Activated effector memory CD4-positive, alpha-beta T cell treated with anti-CD3 and anti-CD28 coated beads, Interleukin-2, amount 50 U/mL, for 16 hours (primary cell): ENCODE measurements at places on chromosomes 11 and 22.

GRCh38 chr11:68569357-68569756 lies 108.8 kb downstream of the PPP6R3 start:
- DNase-seq = no peak

- DNase-seq = no peak
Observed at GRCh38 chr11:123822599-123822998, 16.4 kb upstream of the OR6M1 start.

GRCh38 chr11:61007383-61007955 lies 36.0 kb downstream of the CD6 start:
- no peak for DNase-seq

GRCh38 chr22:31227186-31227585 lies 15.1 kb downstream of the LIMK2 start:
- DNase-seq = no peak

- DNase-seq = no peak
Observed at GRCh38 chr11:68021167-68021787, 9.2 kb upstream of the NDUFS8 start.

- peak; percentile 91 for DNase-seq
Observed at GRCh38 chr11:1693327-1694063, 3.5 kb upstream of the KRTAP5-6 start.

- DNase-seq = no peak
Observed at GRCh38 chr11:12518606-12519385, 141.4 kb downstream of the PARVA start.

DNA sequence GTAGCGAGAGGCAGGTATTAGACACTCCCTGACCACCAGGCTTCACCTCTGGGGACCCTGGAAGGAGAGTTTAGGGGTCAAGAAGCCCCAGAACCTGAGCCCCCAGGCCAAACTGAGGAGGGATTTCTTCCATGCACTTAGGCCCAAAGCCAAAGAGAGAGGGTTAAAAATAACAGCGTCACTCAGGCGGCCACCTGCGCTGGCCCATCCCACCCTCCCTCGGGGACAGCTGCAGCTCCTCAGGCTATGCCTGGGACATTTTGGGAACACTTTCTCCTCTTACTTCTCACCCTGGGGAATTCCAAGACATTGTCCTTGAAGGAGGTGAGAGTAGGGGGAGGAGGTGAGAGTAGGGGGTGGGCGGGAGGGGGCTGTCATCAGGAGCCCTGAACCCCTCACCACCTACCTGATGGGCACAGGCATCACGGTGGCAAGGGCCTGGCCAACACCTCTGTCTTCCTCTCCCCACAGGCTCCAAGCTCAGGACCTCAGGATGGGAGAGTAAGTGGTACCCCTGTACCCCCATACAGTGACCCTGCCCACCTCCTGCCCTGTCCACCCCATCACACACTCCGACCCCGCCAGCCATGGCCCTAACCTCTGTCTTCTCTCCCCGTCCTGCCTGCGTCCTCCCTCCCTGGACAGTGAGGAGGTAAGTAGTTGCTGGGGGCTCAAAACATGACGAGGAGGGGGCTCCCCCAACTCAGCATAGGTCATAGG lies 583 bp downstream of the TNNI2 start:
- DNase-seq = no peak

DNA sequence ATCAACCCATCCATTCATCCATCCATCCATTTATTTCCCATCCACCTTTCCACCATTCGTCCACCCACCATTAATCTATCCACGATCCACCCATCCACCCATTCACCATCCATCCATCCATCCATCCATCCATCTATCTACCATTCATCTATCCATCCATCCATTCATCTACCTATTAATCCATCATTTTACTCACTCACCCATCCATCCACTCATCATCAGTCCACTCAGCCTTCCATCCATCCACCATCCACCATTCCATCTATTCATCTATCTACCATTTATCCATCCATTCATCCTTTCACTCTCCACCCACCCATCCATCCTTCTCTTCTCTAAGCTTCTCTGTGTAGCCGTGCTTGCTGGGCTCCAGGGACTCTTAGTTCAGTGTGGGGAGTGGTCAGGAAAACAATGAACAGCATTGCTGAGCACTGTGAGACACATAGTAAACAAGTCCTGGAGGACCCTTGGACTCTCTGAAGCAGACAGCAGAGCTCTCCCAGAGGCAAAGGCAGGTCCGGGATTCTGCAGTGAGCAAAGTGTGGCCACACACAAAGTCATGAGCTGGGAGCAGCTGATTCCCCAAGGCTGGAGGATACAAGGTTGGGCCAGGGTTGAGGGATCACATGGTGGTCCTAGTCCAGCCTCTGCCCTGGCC lies 642.2 kb downstream of the BRD1 start:
- no peak for DNase-seq

- no peak for DNase-seq
Observed at GRCh38 chr22:17267661-17268330, 48.6 kb upstream of the ADA2 start.

DNA sequence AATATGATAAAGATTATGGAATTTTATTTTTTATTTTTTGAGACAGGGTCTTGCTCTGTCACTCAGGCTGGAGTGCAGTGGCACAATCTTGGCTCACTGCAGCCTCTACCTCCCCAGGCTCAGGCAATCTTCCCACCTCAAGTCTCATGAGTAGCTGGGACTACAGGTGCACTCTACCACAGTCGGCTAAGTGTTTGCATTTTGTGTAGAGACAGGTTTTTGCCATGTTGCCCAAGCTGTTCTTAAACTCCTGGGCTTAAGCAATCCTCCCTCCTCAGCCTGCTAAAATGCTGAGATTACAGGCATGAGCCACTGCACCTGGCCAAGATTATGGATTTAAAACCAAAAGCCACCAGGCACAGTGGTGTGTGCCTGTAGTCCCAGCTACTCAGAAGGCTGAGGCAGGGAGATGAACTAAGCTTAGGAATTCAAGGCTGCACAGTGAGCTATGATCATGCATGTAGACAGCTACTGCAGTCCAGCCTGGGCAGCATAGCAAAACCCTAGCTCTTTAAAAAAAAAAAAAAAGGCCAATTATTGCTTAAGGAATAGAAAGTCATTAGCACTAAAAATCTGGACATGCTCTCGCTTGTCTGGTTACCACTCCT lies 20.2 kb upstream of the CCND1 start:
- no peak for DNase-seq

DNA sequence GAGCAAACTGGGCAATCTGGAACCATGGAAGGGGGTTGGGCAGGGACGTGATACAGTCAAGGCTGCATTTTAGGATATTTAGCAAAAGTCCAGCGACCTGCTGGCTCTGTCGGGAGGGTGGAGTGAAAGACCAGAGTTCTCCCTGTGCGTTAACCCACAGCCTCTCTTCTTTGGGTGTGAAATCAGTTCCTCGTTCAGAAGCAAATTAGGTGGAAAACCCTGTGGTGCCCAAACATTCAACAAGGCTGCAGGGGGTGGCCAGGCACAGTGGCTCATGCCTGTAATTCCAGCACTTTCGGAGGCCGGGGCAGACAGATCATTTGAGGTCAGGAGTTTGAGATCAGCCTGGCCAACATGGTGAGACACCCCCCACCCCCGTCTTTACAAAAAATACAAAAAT lies 5.9 kb downstream of the TMEM151A start:
- DNase-seq = no peak

DNA sequence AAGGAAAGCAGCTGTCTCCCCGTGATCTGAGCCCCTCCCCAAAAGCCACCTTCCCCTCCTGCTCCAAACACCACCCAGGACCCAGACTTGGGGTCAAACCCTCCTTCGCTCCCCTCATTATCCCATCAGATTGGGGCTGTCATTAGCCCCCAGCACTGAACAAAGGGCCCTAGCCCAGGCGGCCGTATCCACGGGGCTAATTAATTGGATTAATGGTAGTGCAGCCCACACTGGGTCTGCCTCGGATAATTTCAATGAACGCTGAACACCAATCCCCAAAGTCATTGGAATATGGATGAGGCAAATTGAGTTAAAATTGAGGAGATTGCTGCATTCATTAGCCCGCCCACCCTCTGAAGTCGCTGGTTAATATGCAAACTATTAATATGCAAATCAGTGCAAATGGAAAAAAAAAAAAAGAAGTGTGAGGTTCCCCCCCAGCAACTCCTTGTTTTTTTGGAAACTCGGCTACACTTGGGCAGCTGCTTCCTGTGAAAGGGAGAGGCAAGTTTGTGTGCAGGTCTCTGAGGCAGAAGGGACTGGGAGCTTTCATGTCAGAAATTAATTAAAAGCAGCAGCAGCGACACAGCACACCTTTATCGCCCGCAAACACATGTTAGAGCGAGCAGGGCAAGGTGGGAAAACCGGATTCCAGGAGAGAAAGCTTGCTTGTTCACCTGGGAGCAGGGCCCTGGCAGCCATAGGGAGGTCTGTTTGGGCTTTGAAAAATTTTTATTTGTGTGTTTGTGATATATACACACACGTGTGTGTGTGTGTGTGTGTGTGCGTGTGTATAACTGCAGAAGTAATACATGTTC lies 517.8 kb downstream of the MIAT start:
- no peak for DNase-seq

GRCh38 chr11:68839054-68839865 lies 2.5 kb downstream of the CPT1A start:
- peak; percentile 98 for DNase-seq

- DNase-seq = no peak
Observed at GRCh38 chr11:35289821-35290220, 129.5 kb downstream of the SLC1A2 start.

GRCh38 chr11:85844439-85845123 lies 10.6 kb upstream of the CCDC83 start:
- DNase-seq = no peak

DNA sequence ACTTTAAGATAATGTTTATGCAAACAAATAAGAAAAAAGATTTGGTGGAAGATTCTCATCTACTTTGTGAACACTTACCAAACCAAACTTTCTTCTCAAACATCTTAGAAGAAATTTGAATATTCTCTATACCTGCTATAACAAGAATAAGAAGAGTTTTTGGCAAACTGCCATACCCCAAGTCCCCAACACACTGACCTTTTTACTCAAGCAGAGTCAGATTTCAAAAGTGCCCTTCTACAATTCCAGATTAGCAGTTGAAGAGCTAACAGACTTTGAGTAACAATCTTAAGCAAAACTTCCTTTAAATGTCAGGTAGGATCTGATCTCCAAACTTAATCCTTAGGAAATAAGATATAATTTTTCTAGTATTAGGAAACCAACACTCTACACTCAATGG lies 33.9 kb downstream of the TSG101 start:
- DNase-seq = no peak

DNA sequence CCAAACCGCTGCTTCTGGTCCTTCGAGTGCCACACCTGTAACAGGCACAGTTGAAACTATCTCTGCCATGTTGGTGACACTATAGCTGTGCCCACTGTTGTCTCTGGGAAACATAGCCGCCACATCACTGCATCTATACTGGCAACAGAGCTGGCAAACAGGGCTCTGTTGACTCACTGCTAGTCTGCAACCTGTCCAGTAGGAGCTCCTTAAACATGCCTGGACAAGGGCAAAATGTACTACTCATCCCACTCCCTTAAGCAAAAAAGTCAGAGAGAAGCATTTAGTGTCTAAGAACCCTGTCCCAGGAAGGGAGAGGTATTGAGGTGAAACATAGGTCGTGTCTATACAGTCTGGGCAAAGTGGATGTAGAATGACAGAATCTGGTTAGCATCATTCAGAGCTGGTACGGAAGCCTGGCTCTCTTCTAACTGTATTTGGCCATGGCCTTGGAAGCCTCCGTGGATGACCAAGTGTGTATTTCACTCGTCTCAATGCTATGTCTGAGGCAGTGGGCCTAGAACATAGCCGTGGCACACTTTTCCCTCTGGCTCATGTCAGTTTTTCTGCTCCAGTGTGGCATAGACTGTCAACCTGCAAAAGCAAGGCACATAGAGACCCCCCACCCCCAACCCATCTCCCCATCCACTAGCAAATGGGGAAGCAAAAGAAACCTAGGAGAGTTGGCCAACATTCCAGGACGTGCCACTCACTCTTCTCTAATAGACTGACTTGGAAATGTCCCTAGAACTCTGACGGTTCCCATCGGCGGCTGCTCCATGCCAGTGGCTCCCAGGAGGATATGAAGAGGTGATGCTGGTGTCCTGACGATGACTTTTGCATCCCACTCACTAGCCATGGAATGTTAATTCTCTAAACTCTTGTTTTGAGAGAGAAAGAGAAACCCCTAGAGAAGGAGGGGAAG lies 21.4 kb upstream of the PISD start:
- no peak for DNase-seq

DNA sequence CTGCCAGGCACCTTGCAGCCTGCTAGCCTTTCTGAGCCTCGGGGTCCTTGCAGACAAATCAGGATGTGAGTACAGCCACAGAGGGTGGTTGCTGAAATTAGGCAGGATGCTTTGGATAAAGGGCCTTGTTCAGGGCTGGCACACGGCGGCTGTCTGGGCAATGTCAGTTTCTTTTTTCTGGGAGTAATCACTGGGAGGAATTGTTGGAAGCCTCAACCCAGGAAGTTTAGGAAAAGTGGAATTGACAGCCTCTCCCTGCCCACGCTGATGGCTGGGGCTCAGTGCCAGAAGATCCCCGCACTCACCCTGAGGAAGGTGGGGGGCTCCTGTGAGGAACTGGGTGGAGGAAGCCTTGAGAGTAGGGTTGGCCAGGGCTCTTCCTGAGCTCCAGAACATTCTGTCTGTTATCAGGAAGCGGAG lies 37.4 kb downstream of the CD82 start:
- DNase-seq = no peak

DNA sequence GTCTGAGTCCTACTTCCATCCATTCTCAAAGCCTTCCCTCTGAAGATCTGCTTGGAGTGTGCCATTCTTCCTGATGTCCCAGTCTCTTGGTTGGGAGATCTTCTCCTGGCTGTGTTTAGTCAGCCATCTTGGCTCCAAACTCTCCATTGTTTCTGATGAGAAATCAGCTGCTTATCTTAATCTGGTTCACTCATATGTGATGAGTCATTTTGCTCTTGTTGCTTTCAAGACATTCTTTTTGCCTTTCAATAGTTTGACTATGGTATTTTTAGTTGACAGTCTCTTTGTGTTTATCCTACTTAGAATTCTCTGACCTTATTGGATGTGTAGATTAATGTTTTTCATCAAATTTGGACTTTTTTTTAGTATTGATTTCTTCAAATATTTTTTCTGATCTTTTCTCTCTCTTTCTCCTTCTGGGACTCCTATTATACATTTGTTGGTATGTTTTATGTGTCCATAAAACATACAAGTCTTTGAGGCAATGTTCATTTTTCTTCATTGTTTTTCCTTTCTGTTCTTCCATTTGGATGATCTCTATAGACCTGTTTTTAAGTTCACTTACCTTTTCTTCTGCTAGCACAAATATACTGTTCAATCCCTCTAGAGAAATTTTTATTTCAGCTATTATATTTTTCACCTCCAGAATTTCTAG lies 77.2 kb upstream of the CLPB start:
- no peak for DNase-seq

GRCh38 chr11:121419836-121420235 lies 32.3 kb upstream of the SORL1 start:
- no peak for DNase-seq

DNA sequence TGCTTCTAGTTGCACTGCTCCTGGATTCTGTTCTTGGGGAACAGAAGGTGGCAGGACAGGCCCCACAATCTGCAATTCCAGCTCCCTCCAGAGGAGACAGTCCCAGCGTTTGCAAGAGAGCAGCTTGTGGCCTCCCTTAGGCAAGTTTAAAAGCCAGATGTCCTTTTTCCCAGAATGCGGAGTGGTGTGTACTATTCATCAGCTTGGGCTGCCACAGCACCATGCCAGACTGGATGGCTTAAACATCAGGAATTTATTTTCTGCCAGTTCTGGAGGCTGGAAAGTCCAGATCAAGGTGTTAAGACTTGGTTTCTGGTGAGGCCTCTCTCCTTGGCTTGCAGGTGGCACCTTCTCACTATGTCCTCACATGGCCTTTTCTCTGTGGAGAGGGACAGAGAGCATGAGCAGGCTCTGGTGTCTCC lies 11.7 kb downstream of the MIAT start:
- no peak for DNase-seq

- DNase-seq = no peak
Observed at GRCh38 chr22:49748514-49748913, 79.2 kb downstream of the BRD1 start.
